ENCODE measurements at places on chromosomes 3 and 15. TPM values are rescaled to one million over a fixed set of nuclear protein-coding genes. Genes with fewer than 3 reads are reported as not detected.

DNA sequence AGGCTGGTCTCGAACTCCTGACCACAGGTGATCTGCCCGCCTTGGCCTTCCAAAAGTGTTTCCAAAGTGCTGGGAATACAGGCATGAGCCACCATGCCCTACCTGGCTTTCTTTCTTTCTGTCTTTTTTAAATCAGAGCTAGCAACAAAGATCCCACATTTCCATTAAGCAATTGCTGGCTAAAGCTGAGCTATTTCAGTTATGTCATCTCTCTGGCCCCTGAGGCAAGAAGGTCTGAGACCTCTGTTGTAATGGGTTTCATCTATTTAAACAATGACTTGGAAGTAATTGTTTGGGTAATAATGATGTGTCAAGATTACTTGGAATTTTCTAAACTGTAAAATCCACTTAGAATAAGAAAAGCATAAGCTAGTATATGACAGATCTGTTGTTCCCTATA is 30.2 kb upstream of the CRBN start:
- H3K27me3 ChIP-seq = peaks cover 7% of the 10 kb centered on the region
- H3K4me1 ChIP-seq = no peaks in the 10 kb centered on the region
- no peak overlapping the region for H3K4me3 ChIP-seq
- H3K27ac ChIP-seq = no peak overlapping the region

DNA sequence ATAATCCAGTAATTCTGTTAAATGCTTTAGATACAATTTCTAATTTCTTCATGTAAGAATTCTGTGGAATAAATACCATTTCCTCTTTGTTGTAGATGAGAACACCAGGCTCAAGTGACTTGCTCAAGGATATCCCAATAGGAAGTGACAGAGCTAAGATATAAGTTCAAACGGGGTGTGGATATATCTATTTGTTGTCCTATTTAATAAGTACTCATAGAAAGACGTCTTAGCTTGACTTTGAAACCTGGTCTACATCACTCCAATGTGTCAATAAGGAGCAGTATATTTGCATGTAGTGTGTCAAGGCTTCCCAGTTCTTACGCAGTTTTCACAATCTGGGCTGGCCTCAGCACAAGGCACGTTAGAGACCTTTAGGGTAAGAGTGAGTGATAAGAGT is 4.7 kb upstream of the GCSAM start:
- no peak overlapping the region for H3K4me3 ChIP-seq
- H3K27ac ChIP-seq = no peak overlapping the region
- peaks cover 26% of the 10 kb centered on the region for H3K4me1 ChIP-seq
- no peaks in the 10 kb centered on the region for H3K36me3 ChIP-seq
- no peaks in the 10 kb centered on the region for H3K27me3 ChIP-seq

DNA sequence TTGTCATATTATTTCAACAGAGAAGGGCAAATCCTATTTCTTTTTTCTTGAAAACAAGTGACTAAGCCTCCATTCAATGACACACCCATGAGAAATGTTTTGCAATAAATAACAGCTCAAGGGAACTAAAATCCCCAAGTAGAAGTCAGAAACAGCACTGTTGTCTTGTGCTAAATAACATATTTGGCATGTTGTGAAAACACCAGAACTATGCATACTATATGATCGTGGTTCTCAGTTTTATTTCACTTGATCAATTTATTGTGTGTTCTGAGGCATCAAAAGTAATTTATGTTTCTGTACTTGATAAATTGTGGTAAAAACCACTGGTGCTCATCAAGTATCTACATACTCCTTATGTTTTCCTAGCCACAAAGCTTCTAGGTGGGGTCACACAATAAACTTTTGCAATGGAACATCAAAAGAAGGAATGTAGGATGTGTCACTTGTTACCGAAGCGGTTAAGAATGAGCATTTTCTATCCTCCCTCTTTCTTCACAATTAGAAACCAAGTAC is 691.7 kb upstream of the CBLB start:
- H3K4me3 ChIP-seq = no peak overlapping the region
- H3K27me3 ChIP-seq = no peaks in the 10 kb centered on the region
- no peaks in the 10 kb centered on the region for H3K4me1 ChIP-seq
- H3K27ac ChIP-seq = no peak overlapping the region

GRCh38 chr3:25652921-25653320 is 11.8 kb downstream of the TOP2B start:
- no peak for DNase-seq
- H3K4me3 ChIP-seq = no peak overlapping the region
- H3K4me1 ChIP-seq = peaks cover 24% of the 10 kb centered on the region
- no peaks in the 10 kb centered on the region for H3K27me3 ChIP-seq
- H3K36me3 ChIP-seq = peaks cover 18% of the 10 kb centered on the region
- H3K27ac ChIP-seq = no peak overlapping the region

- no peaks in the 10 kb centered on the region for H3K4me1 ChIP-seq
- H3K4me3 ChIP-seq = no peak overlapping the region
- no peak overlapping the region for H3K27ac ChIP-seq
- no peak for DNase-seq
- H3K36me3 ChIP-seq = peaks cover 6% of the 10 kb centered on the region
These were observed 189.3 kb downstream of the ADAMTS17 start for GRCh38 chr15:100152463-100152862.

- no peak overlapping the region for H3K27ac ChIP-seq
- peaks cover 9% of the 10 kb centered on the region for H3K36me3 ChIP-seq
- no peak for DNase-seq
- no peak overlapping the region for H3K4me3 ChIP-seq
- peaks cover 14% of the 10 kb centered on the region for H3K4me1 ChIP-seq
These were observed 58.1 kb downstream of the NGLY1 start for GRCh38 chr3:25724948-25725645.

GRCh38 chr3:57331078-57331610 is 38.7 kb upstream of the ASB14 start:
- H3K36me3 ChIP-seq = no peaks in the 10 kb centered on the region
- no peaks in the 10 kb centered on the region for H3K27me3 ChIP-seq
- no peak overlapping the region for H3K27ac ChIP-seq
- peaks cover 12% of the 10 kb centered on the region for H3K4me1 ChIP-seq
- no peak for DNase-seq

GRCh38 chr15:38750786-38751185 is 186.2 kb upstream of the RASGRP1 start:
- H3K36me3 ChIP-seq = no peaks in the 10 kb centered on the region
- H3K27me3 ChIP-seq = peaks cover 6% of the 10 kb centered on the region
- H3K4me1 ChIP-seq = no peaks in the 10 kb centered on the region
- no peak for DNase-seq
- no peak overlapping the region for H3K4me3 ChIP-seq

DNA sequence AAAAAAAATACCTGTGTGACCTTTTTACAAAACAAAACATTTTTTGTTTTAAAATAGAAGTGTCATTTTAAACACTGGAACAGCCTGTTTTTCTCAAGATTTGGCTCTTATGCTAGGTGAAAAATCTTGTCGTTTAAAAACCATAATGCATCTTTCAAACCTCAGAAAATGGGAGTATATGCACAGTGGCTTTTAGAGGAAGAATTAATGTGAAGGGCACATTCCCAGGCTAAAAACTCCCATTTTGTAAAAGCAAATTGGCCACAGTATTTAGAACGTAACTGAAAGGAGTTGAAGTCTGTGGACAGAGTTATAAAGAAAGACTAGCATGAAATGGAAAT is 190.0 kb downstream of the OSBPL10 start:
- H3K27me3 ChIP-seq = no peaks in the 10 kb centered on the region
- no peak overlapping the region for H3K4me3 ChIP-seq
- H3K36me3 ChIP-seq = peaks cover 5% of the 10 kb centered on the region
- H3K27ac ChIP-seq = no peak overlapping the region

GRCh38 chr3:189459231-189459630 is 172.0 kb upstream of the TP63 start:
- no peaks in the 10 kb centered on the region for H3K27me3 ChIP-seq
- H3K4me3 ChIP-seq = no peak overlapping the region
- no peak overlapping the region for H3K27ac ChIP-seq
- no peaks in the 10 kb centered on the region for H3K36me3 ChIP-seq
- H3K4me1 ChIP-seq = peaks cover 3% of the 10 kb centered on the region
- no peak for DNase-seq

DNA sequence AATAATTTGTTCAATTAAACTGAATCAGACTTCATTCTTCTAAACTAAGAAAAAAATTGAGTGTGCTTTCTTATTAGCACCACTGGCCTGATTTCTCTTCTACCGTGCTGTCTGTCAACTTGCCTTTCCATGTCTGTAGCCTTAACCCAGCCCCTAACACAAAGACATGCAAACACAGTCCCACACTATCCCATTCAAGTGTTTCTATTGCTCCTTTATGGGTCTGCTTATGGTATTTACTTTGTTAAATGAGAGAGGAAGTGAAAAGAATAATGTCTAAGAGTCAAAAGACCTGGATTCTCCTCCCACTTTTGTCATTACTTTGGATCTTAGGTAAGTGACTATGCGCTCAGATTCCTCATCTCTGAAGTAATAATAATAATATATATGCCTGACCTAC is 55.3 kb downstream of the GTF2E1 start:
- no peaks in the 10 kb centered on the region for H3K36me3 ChIP-seq
- no peak for DNase-seq
- peaks cover 3% of the 10 kb centered on the region for H3K4me1 ChIP-seq
- no peak overlapping the region for H3K4me3 ChIP-seq
- no peaks in the 10 kb centered on the region for H3K27me3 ChIP-seq
- no peak overlapping the region for H3K27ac ChIP-seq

DNA sequence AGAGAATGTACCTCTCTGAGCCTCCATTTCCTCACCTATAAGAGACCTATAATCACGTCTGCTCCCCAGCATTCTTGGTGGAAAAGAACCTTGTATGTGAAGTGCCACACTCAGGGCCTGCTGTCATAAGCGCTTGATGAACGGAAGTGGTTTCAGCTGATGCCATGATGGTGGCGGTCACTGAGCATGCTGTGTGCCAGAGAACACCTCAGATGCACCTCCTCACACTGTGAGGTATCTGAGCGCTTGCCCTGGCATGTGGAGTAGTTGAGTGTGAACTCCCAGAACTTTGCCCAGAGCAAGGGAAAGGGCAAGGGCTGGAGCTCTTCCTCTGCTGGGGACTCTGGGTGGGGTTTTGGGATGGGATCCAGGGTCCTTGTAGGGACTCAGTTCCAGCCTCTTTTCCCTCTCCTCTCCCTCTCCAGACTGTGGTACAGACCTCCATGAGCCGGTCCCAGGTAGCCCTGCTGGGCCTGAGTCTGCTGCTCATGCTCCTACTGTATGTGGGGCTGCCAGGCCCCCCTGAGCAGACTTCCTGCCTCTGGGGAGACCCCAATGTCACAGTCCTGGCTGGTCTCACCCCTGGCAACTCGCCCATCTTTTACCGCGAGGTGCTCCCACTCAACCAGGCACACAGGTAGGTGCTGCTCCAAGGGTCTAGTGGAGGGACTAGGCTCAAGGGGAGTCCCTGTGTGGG is 2.7 kb downstream of the ABHD14A start:
- peaks cover 16% of the 10 kb centered on the region for H3K4me1 ChIP-seq
- H3K36me3 ChIP-seq = peaks cover 1% of the 10 kb centered on the region
- H3K27ac ChIP-seq = no peak overlapping the region
- H3K4me3 ChIP-seq = no peak overlapping the region

DNA sequence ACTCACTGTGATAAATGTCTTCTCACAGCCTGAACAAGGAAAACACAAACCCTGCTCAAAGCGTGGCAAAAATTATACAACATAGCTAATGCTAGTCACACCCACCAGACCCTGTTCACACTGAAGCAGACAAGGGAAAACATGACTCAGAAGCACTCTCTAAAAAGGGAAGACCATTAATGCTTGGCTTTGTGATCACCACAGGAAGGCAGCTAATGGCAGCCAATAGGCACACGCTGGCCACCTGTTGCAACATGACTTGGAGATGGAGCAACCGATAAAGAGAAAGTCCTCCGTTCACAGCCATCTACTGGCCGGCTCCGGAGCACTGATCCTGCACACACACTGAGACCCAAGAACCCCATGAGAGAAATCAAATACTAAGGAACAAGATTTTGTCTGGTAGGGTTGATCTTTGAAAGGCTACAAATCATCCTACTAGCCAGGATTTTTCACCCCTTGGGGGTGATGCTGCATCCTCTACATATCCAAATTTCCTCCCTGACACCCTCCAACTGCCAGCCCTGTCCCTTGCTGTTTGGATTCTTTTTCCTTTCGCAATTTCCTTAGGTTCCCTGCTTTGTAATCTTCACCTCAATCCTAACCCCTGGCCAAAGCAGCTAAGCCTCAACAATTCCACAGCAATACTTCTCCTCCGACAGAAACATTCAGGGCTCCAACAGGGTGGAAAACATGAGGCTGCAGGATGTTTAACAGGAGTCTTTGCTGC is 3.2 kb downstream of the ZXDC start:
- peak overlapping the region; percentile 43 for H3K27ac ChIP-seq
- no peak for DNase-seq
- H3K36me3 ChIP-seq = peaks cover 30% of the 10 kb centered on the region
- peaks cover 32% of the 10 kb centered on the region for H3K4me1 ChIP-seq
- H3K27me3 ChIP-seq = peaks cover under 1% of the 10 kb centered on the region
- H3K4me3 ChIP-seq = peak overlapping the region; percentile 76

DNA sequence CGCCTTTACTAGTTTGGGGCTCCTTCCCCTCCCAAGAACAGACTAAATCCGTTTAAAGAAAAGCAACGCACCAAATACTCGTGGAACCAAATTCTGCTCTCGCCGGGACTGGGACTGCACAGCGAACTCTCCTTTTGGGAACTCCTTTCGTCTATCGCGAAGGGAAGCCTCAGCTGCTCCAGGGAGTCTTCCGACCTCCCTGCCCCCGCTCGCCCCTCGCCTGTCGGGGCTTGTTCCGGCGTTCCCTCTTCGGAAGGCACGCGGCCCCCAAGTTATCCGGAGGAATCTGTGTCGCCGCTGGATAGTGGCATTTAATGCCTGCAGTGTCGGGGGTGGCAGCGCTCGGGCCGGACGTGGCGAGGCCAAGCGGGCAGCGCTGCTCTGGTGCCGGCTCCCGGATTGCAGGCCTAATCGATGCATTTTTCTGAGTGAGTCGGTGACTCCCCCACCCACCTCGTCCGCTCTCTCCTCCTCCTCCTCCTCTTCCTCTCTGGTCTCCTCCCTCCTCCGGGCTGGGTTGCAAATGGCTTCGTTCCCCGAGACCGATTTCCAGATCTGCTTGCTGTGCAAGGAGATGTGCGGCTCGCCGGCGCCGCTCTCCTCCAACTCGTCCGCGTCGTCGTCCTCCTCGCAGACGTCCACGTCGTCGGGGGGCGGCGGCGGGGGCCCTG is at the start of gene TRIM71:
TSS of gene TRIM71 (plus strand) at position 440 of the 671 bp plus-strand sequence. CDS start at position 524, 84 bp downstream.
- peaks cover 6% of the 10 kb centered on the region for H3K36me3 ChIP-seq
- no peak for DNase-seq
- H3K4me3 ChIP-seq = peak within 1 kb of the TSS; percentile 92
- H3K27me3 ChIP-seq = no peaks in the 10 kb centered on the region

- H3K27ac ChIP-seq = no peak overlapping the region
- H3K4me3 ChIP-seq = no peak overlapping the region
- peaks cover 5% of the 10 kb centered on the region for H3K4me1 ChIP-seq
- H3K36me3 ChIP-seq = peaks cover 12% of the 10 kb centered on the region
- DNase-seq = no peak
These were observed 30.1 kb downstream of the PXYLP1 start for GRCh38 chr3:141261472-141262307.

GRCh38 chr3:192408647-192409200 is 318.6 kb downstream of the FGF12 start:
- H3K36me3 ChIP-seq = no peaks in the 10 kb centered on the region
- DNase-seq = peak; percentile 11
- peaks cover 72% of the 10 kb centered on the region for H3K27me3 ChIP-seq
- H3K27ac ChIP-seq = peak overlapping the region; percentile 70
- H3K4me3 ChIP-seq = peak overlapping the region; percentile 82

Gene GANC
- 20.6 TPM for total RNA-seq

Gene PFKFB4
- total RNA-seq = 45.0 TPM

Gene FRMD5
- total RNA-seq = 7.8 TPM

Gene RBPMS2
- total RNA-seq = 37.5 TPM

Gene BDH1
- total RNA-seq = 42.8 TPM

Gene GPR156
- total RNA-seq = 0.41 TPM

Gene ARF4
- total RNA-seq = 134 TPM

Gene APEH
- total RNA-seq = 178 TPM

Gene OSTN
- total RNA-seq = 0.11 TPM

Gene SMCO1
- not detected for total RNA-seq

Gene PTH1R
- 0.26 TPM for total RNA-seq

Gene ZDHHC23
- 15.4 TPM for total RNA-seq
